Brain (organoid and tissue), 16 donors: ENCODE measurements at places on chromosomes 12 and 14.

- no peak for DNase-seq
Measured at GRCh38 chr12:109464642-109465351, 12.3 kb downstream of the KCTD10 start.

- no peak for DNase-seq
Measured at GRCh38 chr14:94653321-94653720, 41.1 kb downstream of the SERPINA3 start.

DNA sequence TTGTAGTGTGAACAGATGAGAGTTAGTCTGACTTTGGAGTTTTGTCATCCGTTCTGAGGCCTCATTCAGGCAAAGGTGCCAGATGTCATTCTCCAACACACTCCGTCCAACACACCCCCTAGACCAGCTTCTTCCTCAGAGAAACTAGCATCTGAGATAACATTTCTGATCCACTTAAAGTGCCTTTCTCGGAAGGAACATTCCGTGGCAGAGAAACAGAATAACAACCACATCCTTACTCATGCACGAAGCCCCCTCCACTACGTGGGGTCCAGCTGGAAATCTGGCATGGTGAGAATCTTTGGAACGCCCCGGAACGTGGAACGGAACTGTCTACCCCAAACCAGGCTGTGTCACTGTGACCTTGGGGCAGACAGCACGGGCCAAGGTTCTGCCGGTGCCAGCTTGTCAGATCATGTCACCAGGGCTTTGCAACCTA, 17.0 kb upstream of the BCL7A start:
- no peak for DNase-seq

- DNase-seq = no peak
Measured at GRCh38 chr12:27480016-27480415, 33.5 kb downstream of the SMCO2 start.

- no peak for DNase-seq
Measured at GRCh38 chr14:63710497-63710896, 17.4 kb downstream of the SGPP1 start.

- no peak for DNase-seq
Measured at GRCh38 chr14:104432611-104433231, 146.8 kb upstream of the C14orf180 start.

DNA sequence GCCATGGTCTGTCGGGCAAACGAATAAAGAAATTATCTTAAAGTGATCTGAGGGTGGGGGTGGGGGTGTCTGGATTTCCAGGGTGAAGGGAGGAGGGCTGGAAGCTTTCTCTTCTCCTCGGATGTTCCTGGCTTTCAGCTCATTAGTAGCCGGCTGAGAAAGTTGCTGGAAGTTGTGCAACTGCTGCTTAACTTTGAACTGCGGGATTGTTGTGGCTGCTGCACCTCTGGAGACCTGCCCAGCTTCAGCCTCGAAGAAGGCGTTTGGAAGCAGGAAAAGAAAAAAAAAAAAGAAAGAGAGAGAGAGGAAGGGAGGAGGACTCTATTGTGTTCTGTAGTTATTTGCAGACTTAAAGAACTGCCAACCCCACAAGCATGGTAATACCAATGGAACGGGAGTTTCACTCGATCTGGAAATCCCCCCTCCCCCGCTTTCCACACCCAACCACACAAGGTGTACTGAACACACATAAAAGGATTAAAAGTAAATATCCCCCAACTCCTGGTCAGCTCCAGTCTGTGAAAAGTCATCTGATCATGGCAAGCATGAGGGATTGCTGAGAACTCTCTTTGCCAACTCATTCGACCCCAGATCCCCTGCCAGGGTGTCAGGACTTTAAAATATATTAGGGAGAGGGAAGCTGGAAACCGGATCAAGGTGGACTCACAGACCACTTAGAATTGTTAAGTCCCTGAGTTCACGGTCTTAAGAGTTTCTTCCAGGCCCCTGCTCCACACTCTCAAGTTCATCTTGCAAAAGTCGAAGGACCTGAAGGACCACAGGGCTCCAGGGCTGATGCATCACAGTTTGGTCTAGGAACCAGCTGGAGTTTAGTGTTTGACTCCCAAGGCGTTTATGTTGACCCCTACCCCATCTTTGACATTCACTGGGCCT, at the start of gene RASSF9:
TSS of gene RASSF9 (minus strand) at position 213 of the 894 bp plus-strand sequence. CDS start at position 5, 208 bp downstream.
- DNase-seq = no peak

- no peak for DNase-seq
Measured at GRCh38 chr14:90336985-90337384, 5.2 kb upstream of the NRDE2 start.

DNA sequence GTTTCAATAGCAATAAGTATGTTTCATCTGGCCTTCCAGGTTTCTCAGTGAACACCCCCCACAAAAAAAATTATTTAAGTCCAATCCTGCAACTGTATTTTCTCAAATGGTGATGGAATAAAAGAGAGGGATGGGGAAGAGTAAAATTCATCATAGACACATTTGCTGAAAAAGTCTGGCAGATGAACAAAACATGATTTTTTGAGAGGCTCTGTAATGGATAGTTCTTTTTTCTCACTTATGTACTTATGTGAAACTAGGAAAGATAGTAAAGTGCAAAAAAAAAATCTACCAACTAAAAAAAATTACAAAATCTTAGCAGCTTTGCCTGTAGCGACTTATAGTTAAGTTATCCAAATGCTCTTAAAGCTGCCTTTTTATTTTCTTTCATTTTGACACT, 412.4 kb downstream of the FOXG1 start:
- peak; percentile 87 for DNase-seq

DNA sequence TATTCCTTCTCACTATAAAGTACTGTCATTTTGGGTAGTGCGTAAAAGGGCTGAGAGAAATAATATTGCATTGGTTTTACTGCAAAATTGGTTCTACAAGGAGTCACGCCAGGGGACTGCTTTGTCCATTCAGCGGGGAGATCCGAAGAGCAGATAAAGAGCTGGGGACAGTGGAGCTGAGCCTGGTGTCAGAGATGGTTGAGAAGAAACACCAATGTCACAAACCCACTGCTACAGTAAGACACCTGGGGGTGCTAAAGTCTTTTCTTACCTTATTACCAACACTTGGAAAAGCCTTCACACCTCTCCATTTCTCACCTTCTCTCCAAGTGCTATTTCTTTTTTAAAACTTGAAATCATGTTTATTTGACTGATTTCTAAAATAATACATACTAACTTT, 14.1 kb downstream of the IL31 start:
- no peak for DNase-seq

DNA sequence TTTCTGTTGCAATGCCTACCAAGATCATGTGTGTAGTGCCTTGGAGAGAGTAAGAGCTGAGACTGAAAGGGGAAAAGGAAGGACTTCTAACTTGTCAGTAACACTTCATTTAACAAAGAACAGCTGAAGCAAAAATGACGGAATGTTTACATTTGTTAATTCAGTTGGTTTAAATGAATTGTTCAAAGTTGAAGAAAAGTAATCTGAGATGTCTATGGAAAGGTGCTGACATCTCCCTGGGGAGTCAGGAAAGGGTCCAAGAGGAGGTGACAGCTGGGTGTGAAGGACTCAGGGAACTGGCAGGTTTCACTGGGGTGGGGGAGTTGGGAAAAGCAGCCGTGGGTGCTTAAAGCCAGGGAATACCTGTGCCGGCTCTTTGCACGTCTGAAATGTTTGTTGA, 7.9 kb downstream of the TMEM63C start:
- no peak for DNase-seq

DNA sequence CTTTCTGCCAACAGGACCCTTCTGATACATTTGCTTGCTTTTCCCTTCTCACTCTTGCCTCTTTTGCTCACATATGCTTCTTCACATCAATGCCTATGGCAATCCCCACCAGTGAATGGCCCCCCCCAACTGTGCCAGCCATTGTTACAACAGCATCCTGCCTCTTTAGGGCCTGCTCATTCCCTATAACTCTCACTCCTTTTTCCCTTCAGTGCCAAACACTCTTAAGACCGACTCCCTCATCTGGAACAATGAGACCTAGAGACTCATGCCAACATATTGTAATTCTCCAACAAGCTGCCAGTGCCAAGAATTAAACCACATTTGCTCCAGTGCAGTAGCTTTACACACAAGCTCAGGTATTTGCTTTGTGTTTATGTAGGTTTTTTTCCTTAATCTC, 189.0 kb downstream of the SOX5 start:
- DNase-seq = peak; percentile 52
